ENCODE measurements at places on chromosomes 11 and 22.

DNA sequence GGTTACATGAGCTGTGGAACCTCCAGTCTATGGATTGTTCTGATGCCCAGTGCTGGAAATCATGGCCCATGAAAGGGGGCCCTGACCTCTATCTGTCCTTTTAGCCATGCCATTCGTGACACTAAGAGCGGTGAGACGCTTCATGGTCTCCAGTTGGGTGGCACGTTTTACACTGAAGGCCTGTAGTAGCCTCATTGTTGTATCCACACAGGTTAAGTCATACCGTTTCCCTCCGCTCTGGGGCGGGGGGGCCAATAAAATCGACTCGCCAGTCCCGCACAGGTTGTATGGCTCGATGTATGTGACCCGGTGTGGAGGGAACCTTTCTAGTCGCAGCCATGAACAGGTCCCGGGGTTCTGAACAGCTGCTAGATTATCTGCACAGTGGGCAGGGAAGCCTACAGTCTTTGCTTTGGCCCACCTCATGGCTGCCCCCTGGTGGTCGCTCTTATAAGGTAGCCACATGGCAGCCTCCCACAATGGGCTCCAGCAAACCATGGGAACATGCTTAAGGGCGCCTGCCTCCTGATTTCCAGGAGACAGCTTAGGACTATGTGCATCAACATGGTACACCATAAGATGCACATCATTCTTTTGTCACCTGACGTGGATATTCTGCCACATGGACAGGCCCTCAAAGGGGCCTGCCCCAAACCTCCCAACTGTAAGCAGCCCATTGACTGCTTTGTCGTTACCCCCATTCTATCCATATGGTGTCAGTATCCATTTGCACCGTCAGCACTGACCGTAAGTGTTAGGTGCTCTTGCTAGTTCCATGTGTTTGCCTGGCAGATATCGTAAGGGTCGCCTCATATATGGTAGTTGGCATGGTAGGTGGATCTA is 19.7 kb upstream of the APOL3 start:
- DNase-seq: peak; percentile 38

- DNase-seq: no peak
Measured at GRCh38 chr11:68113986-68114385, 7.2 kb downstream of the CHKA start.

GRCh38 chr11:119545978-119546915 is 123.3 kb upstream of the THY1 start:
- no peak for DNase-seq

- no peak for DNase-seq
Measured at GRCh38 chr22:26708256-26709009, 51.0 kb downstream of the MIAT start.

DNA sequence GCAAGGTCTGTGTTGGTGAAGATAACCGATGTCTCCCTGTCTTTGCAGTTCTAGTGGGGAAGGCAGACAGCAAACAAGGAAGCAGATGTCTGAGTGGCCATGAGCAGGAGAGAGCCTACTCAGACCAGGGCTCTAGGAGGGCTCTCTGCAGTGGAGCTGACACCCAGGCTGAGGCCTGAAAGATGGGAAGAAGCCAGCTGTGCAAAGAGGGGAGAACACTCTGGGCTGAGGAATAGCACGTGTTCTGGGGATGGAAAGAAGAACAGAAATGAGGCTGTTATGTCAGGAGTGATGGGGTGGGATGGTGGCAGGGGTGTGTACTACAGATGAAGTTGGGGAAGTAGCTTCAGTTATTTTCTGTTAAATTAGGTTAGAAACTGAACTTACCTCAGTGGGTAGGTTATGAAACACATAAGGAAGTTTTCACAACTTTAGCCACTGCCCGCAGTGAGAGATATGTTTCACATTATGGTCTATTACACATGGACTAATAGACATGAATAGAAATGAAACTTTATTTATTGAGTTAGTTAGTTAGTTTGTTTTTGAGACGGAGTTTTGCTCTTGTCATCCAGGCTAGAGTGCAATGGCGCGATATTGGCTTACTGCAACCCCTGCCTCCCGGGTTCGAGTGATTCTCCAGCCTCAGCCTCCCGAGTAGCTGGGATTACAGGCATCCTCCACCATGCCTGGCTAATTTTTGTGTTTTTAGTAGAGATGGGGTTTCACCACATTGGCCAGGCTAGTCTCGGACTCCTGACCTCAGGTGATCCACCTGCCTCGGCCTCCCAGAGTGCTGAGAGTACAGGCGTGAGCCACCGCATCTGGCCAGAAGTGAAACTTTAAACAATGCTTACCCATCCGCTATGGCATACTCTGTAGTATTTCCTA is 7.8 kb downstream of the DCPS start:
- DNase-seq: no peak

GRCh38 chr11:24286238-24286637 is 210.6 kb upstream of the LUZP2 start:
- DNase-seq: no peak

GRCh38 chr11:116615211-116615865 is 157.4 kb downstream of the BUD13 start:
- DNase-seq: no peak

GRCh38 chr11:96647621-96648020 is 257.8 kb downstream of the JRKL start:
- no peak for DNase-seq

- DNase-seq: no peak
Measured at GRCh38 chr22:22196833-22197477, 47.6 kb upstream of the VPREB1 start.

DNA sequence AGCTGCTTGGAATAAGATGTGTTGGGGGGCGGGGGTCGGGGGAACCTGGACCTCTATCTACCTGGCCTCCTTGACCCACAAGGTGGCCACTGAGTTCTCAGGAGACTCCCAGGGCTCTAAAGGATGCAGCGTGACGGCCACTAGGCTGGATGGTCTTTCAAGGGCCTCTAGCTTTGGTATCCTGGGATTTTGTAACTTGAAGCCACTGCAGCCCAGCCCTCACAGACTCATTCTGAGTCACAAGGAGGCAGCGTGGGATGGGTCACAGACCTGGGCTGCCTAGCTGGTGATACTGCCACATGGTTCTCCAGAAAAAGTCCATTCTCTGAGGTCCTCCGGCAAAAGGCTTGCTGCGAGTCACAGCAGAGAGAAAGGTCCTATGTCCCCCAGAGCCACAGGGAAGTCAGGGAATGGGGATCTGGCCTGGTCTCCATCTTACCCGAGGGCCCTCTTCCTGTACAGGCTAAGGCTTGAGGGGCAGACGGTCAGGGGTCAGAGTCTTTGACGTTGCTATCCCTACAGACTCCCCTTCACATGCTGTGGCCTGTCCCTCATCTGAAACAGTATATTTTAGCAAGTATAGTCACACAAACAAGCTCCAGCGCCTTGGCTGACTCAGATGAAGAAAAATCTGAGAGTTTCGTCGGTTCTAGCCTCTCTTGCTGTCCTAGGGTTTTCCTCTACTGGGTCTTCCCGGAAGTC is 52.4 kb downstream of the KCNC1 start:
- no peak for DNase-seq

DNA sequence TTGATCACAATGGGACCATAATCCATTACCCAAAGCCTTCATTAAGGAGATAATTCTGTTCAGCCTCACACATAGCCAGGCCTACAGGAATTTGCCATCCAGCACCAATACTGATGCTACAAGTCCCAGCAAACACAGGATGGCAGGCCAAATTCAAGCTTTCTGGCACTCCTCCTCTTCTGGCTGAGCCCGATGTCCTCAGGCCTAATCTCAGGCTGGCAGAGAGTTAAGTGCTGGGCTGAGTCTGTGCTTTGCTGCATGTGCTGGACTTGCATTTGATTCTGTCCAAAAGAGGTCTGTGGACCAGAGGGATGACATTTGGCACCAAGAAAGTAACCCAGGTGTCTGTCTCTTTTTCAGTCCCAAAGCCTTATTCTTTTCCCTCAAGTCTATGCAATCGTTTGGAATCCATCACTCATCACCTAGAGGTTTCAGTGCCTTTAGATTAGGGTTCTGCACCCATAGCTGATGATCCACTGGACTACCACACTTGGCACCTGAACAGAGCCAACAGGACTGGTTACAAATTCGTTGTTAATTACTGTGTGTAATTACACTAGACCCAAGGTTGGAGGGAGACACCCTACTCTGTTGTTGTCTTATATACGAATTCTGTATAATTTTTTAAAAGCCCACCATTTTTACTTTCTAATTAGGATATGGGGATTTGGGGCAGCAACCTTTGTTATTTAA is 19.4 kb upstream of the LIN7C start:
- DNase-seq: no peak

- DNase-seq: no peak
Measured at GRCh38 chr11:119795231-119795630, 66.2 kb upstream of the NECTIN1 start.

GRCh38 chr22:49660794-49661781 is 166.6 kb downstream of the BRD1 start:
- DNase-seq: peak; percentile 37
